Naive B cell (primary cell): ENCODE measurements at places on chromosomes 1 and 21. TPM values are rescaled to one million over a fixed set of nuclear protein-coding genes. Genes with fewer than 3 reads are reported as not detected.

GRCh38 chr1:45930258-45931150, 127.1 kb downstream of the MAST2 start:
- H3K4me3 ChIP-seq = no peak overlapping the region
- peaks cover 40% of the 10 kb centered on the region for H3K4me1 ChIP-seq

GRCh38 chr1:110719908-110720307, 45.2 kb upstream of the KCNA3 start:
- no peaks in the 10 kb centered on the region for H3K4me1 ChIP-seq
- H3K27me3 ChIP-seq = peaks cover 26% of the 10 kb centered on the region
- H3K4me3 ChIP-seq = no peak overlapping the region

- H3K4me3 ChIP-seq = peak overlapping the region; percentile 81
- peaks cover 69% of the 10 kb centered on the region for H3K4me1 ChIP-seq
- peaks cover 7% of the 10 kb centered on the region for H3K36me3 ChIP-seq
- peak overlapping the region; percentile 100 for H3K27ac ChIP-seq
These were observed 41.7 kb downstream of the ITPKB start for GRCh38 chr1:226697151-226697928.

DNA sequence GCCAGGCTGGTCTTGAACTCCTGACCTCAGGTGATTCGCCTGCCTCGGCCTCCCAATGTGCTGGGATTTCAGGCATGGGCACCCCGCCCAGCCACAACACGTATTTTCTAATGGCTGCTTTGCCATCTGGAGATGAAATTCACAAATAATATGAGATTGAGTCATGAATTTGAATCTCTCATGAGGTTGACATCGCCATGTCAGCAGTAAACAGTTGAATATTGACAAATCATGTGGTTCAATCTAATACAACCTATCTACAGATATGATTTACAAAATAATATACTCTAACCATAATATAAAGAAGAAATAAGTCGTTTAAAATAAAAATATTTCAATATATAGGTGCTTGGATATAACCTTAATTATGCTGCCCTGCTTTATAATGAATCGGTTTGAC, 42.1 kb downstream of the MYOM3 start:
- H3K4me1 ChIP-seq = no peaks in the 10 kb centered on the region
- H3K36me3 ChIP-seq = no peaks in the 10 kb centered on the region
- no peak overlapping the region for H3K27ac ChIP-seq
- no peak for DNase-seq
- H3K4me3 ChIP-seq = no peak overlapping the region

The ODF2L gene
- polyA plus RNA-seq = 26.5 TPM

The C8B gene
- polyA plus RNA-seq = not detected

The SAMSN1 gene
- polyA plus RNA-seq = 4.0 TPM
